ENCODE measurements at places on chromosomes 5 and 9.

DNA sequence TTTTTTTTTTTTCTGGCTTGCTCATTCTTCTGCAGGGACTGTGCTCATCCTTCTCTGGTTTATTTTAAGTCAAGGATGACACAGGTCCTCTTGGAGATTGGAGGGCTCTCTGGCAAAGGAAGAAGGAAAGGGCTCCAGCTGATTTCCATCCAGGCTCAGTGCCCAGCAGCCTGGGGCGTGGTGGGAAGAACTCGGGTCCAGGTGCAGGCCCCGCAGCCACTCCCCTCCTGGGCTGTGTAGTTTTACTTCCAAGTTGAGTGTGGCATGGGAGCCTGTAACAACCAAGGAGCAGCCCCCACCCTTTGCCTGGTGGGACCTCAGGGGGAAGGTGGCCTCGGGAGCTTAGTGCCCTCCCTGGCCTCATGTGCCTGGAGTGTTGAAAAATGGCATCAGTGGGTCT is 58.9 kb downstream of the ANKRD33B start:
- no peak for DNase-seq

- DNase-seq, result no peak
Observed at GRCh38 chr9:37968228-37968701, 64.3 kb upstream of the SLC25A51 start.

- no peak for DNase-seq
Observed at GRCh38 chr9:109953300-109953699, 173.3 kb downstream of the PALM2AKAP2 start.

- DNase-seq, result peak; percentile 93
Observed at GRCh38 chr9:127980060-127980705, 606 bp downstream of the EEIG1 start.

GRCh38 chr5:146291421-146292074 is 47.1 kb upstream of the POU4F3 start:
- DNase-seq, result peak; percentile 33

- DNase-seq, result no peak
Observed at GRCh38 chr5:157506066-157506590, 46.1 kb downstream of the NIPAL4 start.

DNA sequence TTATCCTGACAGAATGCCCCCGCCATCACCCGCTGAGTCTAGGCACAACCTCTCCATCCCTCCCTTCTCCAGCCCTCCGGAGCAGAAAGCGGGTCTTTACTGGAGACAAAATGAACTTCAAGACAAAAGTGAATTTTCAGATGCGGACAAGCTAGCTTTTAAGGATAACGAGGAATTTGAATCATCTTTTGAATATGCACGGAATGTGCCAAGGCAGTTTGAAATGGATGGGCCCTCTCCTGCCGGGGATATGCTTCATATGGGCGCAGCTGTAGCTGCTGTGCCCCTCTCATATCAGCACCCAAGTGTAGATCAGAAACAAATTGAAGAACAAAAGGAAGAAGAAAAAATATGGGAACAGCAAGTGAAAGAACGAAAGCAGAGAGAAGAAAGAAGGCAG is 37.5 kb downstream of the CPLANE1 start:
- DNase-seq, result no peak

DNA sequence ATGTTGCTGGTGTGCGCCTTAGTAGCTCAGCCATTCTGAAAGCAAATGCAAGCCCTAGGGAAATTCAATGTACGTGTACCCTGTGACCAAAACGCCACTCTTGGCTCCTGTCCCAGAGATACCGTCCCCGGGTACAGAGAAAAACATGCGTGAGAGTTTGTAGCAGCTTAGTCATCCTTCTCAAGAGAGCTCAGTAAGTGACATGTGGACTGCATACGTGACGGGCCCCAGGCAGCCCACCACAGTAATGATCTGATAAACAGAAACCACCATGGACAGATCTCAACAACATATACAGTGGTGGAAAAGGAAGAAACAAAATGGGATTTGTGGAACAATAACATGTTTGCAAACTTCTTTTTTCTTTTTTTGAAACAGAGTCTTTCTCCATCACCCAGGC is 45.1 kb downstream of the S1PR3 start:
- DNase-seq, result no peak

DNA sequence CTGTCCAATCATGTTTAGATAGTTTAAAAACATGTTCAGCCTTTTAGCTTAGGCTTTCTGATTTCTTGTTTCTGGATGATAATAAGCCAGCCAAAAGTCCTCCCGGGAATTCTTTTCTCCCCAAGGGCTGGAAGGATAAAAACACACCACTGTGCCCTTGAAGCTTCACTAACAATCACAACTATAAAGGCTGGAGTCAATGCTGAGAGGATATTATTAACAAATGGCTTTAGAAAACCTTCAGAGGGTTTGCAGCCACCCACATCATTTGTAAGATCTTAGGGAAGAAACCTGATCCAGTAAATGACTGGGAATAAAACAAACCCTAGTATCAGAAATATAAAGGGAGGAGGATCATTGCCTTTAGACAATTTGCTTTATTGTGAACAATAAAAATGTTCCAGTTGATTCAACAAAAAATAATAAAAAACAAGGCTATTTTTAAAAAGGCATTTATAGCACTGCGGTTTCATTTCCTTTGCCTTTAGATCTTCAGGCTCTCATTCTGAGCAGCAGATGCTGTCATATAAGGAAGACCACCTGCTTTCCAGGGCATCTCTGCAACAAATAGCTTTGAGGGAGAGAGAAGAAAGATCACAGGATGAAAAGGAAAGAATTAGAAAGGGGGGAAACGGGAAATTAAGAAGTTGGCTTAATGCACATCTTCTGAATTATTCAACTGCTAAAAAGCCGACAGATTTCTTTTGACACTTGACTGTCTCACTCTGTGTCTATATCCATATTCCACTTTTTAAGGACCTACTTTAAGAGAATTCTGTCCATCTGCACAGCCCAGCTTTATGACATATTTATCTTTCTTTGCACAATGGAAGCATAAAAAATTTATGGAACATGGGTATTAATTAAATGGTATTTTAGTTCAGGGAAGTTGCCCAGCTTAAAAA is 277.2 kb upstream of the SLC24A2 start:
- no peak for DNase-seq

DNA sequence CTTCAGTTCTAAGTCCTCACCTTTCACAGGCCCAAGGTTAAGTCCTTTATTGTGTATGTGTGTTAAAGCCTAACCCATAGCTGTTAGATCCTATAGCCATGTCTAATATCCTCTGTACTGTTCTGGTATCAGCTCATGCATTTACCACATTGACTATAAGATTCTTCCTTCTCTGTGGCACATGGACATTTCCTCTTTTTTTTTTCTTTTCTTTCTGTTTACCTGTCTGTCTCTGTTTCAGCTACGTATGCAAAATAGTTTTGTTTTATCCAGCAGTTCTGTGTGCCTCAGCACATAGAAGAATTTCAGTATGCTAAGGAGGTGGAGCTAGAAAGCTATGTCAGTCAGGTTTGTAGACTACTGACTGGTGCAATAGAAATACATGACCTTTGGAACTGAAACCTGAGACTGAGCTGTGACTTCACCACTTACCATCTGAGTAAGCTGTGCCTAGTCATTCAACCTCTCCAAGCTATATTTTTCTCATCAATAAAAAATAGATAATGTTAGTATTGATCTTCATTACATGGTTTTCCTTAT is 155.6 kb upstream of the VLDLR start:
- DNase-seq, result no peak

- DNase-seq, result no peak
Observed at GRCh38 chr5:59764361-59764760, 129.2 kb downstream of the PDE4D start.

DNA sequence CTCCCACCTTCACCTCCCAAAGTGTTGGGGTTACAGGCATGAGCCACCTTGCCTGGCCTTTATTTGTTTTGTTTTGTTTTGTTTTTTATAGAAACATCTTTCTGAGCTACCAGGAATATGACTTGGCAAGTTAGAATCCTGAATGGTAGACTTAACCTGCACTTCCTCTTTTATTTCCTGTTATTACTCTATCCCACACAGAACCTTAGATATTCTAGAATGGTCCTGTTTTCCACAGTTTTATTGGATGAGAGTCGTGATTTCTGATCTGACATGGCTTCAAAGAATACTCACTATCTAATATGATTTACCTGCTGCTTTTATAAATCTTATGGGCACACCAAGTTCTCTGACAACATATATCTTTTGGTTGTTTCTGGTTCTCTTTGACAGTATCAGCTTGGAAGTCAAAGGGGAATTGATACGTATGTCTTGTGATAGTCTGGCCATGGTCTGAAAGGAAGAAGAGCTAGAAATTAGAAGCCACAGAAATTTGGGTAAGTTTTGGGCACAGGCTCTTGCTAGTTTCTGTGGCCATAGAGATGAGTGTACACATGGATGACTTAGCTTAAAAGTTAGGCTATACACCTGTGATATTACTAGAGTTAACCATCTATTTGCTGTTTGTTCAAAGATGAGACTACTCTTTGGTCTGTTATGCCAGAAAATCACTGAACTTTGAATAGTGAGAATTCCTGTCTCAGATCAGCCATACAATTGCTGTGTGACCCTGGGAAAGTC is 4.7 kb upstream of the PANK3 start:
- DNase-seq, result no peak

GRCh38 chr5:54632131-54632701 is 114.7 kb downstream of the SNX18 start:
- DNase-seq, result no peak

GRCh38 chr5:90968319-90968718 is 409.7 kb downstream of the ADGRV1 start:
- DNase-seq, result no peak

GRCh38 chr5:43041669-43042175 is 1.6 kb upstream of the ANXA2R start:
- DNase-seq, result no peak

GRCh38 chr9:86281593-86282076 is 703 bp downstream of the ISCA1 start:
- no peak for DNase-seq

DNA sequence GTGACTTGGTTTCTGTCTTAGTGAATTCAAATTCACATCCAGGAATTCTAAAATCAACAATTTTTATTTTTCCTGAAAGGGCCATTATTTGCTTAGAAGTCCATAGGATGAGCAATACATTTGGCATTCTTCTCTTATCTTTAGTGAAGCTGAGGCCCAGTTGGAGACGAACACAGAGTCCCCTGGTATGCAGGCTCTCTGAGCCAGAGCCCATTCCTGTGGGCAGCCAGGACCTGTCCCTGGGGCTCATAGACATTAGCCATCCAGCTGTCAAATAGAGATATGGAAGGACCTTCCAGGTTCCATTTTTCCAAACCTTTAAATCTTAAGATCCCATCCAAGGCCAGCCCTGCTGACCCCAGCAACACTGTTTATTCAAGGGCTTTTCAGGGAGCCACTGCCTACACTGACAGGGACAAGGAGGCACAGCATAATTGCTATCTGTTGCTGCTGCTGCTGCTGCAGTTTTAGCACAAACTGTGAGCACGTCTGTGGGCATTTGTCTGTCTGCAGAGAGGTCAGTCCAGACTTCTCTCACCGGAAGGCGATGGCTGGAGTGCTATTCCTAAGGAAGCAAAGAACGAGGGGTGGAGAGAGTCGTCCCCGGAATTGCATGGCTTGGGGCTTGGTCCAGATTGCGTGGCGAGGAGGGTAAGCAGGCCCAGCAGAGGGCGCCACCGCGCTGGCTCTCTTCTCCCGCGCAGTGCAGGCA is 639.0 kb downstream of the CCDC171 start:
- DNase-seq, result peak; percentile 90

DNA sequence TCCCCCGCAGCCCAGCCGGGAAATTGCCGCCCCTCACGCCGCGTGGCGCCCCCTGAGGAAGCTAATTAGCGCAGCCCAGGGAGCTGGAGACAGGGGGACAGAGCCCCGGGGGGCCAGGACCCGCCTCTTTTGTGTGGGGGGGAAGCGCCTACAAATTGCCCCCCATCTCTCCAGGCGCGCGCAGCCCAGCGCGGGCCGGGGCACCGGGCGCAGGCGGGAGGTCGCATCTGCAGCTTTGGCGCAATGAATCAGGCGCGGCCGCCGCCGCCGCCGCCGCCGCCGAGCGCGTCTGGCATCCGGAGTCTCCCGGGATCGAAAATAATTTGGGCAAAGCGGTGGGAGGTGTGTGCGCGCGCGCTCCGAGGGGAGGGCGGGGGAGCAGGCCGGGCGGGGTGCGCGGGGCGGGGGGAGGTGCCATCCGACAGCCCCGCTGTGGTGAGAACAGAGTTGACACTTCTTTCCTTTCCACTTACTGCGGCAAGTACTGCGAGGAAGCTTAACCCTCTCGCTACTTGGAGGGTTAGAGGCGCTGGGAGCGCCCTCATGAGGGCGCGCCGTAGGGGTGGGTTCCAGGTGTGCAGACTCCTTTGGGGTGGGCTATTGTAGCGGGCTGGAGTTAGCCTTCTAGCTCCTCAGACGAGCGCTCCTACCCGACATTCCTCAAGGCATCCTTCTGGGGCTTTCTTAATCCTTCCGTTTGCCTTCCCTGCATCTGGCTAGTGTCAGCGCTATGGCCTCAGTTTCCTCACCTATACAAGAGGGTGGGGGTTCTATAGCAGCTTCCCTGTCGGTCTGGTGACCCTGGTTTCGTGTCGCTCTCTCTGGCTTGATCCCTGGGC is 63.1 kb downstream of the CXXC5 start:
- DNase-seq, result peak; percentile 91

DNA sequence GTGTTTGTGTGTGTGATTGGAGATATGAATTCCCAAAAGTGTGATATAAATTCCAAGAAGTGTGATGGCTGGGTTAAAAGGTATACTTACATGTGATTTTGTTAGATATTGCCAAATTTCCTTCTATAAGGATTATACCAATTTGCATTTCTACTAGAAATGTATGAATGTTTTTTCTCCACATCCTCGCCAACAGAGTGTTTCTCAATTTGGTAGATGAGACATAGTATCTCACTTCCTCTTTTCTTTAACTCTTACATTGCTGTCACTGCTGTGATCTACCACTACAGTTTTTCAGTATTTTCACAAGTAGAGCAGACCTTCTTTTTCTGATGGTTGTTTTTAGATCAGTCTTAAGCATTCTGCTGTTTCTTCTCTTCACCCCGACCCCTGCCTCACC is 111.3 kb downstream of the FER start:
- DNase-seq, result no peak

DNA sequence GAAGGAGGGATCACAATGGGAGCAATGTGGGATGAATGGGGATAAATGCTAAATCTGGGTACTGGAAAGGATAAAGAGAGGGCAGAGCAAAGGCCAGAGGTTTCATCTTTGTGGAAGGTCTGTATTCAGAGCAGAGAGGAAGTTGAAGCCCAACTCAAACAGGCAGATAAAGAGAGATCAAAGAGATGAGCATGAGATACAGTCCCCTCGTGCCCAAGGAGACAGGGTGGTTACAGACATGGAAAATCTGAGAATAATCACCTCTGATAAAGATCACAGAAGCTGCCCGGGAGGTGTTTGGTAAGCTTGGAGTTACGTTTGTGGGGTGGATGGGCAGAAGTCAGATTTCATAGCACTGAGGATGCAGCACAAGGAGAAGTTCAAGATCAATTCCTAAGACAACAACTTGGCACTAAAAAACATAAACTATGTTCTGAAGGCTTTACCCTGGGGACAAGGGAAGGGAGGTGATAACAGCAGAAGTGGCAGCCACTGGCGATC is 459 bp upstream of the ERAP2 start:
- DNase-seq, result no peak

- no peak for DNase-seq
Observed at GRCh38 chr5:27240791-27241190, 202.4 kb upstream of the CDH9 start.

GRCh38 chr5:144504929-144505577 is 334.4 kb downstream of the KCTD16 start:
- peak; percentile 6 for DNase-seq

Data from H7 (cell line).